ENCODE measurements at places on chromosomes 2 and 18. TPM values are rescaled to one million over a fixed set of nuclear protein-coding genes. Genes with fewer than 3 reads are reported as not detected.

LAMA3 gene
- total RNA-seq = 19.1 TPM

SCYGR4 gene
- total RNA-seq = not detected

FRZB gene
- 0.09 TPM for total RNA-seq

PRSS56 gene
- not detected for total RNA-seq

ERFE gene
- total RNA-seq = 7.3 TPM

RAB10 gene
- total RNA-seq = 96.7 TPM

MAPK4 gene
- total RNA-seq = not detected

MOGAT1 gene
- total RNA-seq = not detected

All from smooth muscle cell of bladder (primary cell).